Activated naive CD8-positive, alpha-beta T cell treated with anti-CD3 and anti-CD28 coated beads, Interleukin-2, amount 10 ng/mL, durations not matched to agents 7 days and 5 days (primary cell): ENCODE measurements at places on chromosomes 13 and 19. TPM values are rescaled to one million over a fixed set of nuclear protein-coding genes. Genes with fewer than 3 reads are reported as not detected.

Gene PLVAP
- not detected for total RNA-seq

Gene FFAR1
- not detected for total RNA-seq

Gene ZNF99
- total RNA-seq = not detected

GRCh38 chr13:99757756-99758459 lies 213.7 kb downstream of the ZIC5 start:
- no peaks in the 10 kb centered on the region for H3K27me3 ChIP-seq
- H3K4me1 ChIP-seq = peaks cover 1% of the 10 kb centered on the region

- H3K27me3 ChIP-seq = no peaks in the 10 kb centered on the region
- no peaks in the 10 kb centered on the region for H3K4me1 ChIP-seq
- no peak overlapping the region for H3K4me3 ChIP-seq
- DNase-seq = no peak
- no peak overlapping the region for H3K27ac ChIP-seq
- no peaks in the 10 kb centered on the region for H3K36me3 ChIP-seq
These were observed 1306.9 kb downstream of the UQCRFS1 start for GRCh38 chr19:27906081-27906480.

GRCh38 chr13:51221674-51222036 lies 543 bp upstream of the FAM124A start:
- no peak overlapping the region for H3K27ac ChIP-seq
- no peak for DNase-seq
- no peaks in the 10 kb centered on the region for H3K4me1 ChIP-seq
- H3K36me3 ChIP-seq = no peaks in the 10 kb centered on the region

Gene ANO8
- 19.5 TPM for total RNA-seq

DNA sequence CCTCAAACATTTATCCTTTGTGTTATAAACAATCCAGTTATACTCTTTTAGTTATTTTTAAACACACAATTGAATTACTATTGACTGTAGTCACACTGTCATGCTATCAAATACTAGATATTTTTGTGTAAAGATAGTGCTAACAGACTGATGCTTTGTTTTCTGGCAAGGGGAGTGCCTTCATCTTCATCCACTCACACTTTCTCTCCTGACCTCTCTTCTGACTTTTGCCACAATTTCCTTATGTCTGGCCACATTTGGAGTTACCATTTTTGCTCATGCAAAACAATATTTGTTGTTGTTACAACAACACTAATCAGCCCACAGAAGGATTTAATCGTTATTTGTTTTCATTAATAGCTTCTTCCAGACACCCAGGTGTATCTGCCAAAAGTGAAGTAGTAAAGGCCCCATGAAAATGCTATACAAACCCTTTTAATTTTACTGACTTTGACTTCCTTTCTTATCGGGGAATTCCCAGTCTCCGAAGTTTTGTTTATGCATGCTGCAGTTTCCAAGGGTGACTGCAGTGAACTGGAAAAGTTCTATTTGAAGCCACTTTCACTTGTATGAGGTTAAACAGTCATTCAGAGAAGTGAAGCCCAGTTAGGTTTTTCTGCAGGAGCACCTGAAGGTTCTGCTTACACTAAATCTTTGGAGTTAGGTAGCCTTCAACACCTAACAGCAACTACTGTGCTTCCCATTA lies 66.1 kb upstream of the FRY start:
- no peak for DNase-seq
- H3K4me1 ChIP-seq = no peaks in the 10 kb centered on the region
- H3K27me3 ChIP-seq = peaks cover 3% of the 10 kb centered on the region
- no peak overlapping the region for H3K4me3 ChIP-seq
- no peak overlapping the region for H3K27ac ChIP-seq

Gene TBXA2R
- 2.1 TPM for total RNA-seq

Gene CDX2
- not detected for total RNA-seq

Gene EID2B
- 6.3 TPM for total RNA-seq

Gene KCNK6
- 13.3 TPM for total RNA-seq

DNA sequence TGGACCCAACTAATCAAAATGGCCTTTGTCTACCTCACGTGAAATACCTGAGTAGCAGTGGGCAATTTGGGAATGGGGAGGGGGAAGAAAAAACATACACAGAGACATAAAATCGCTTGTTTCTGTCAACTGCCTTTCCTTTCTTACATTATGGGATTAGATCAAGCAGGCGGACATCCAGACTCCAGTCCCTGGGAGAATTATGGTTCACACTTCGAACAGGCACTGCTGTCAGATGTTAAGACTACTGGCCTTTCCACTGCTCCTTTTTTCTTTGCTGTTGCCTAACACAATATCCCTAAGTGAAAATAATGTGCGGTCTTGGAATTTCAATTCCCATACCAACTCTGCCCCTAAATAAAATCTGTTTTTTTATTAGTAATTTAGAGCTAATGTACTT lies 1719.7 kb upstream of the SLC10A2 start:
- no peak overlapping the region for H3K27ac ChIP-seq
- no peak overlapping the region for H3K4me3 ChIP-seq
- H3K27me3 ChIP-seq = no peaks in the 10 kb centered on the region
- no peaks in the 10 kb centered on the region for H3K4me1 ChIP-seq

GRCh38 chr13:102117175-102117831 lies 284.5 kb downstream of the FGF14 start:
- no peaks in the 10 kb centered on the region for H3K36me3 ChIP-seq
- no peak overlapping the region for H3K4me3 ChIP-seq

DNA sequence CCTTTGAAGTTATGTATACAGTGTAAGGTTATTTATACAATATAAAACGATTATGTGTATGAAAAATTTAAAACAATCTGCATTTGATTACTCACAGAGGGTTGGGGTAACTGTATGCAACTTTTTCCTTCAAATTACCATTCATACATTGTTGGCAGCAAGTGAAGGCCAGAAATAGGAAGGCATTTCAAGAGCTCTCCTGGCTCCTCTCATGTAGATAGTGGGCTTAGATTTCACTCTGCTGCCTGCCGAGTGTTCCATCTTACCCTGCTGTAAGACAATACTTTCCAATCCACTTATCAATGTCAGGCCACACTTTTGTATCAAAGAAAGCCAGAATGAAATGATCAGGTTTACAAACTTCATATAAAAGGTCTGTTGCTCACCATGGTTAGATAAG lies 245.2 kb downstream of the DNAJC15 start:
- no peak overlapping the region for H3K4me3 ChIP-seq
- H3K36me3 ChIP-seq = no peaks in the 10 kb centered on the region
- no peaks in the 10 kb centered on the region for H3K4me1 ChIP-seq
- H3K27me3 ChIP-seq = peaks cover 11% of the 10 kb centered on the region

DNA sequence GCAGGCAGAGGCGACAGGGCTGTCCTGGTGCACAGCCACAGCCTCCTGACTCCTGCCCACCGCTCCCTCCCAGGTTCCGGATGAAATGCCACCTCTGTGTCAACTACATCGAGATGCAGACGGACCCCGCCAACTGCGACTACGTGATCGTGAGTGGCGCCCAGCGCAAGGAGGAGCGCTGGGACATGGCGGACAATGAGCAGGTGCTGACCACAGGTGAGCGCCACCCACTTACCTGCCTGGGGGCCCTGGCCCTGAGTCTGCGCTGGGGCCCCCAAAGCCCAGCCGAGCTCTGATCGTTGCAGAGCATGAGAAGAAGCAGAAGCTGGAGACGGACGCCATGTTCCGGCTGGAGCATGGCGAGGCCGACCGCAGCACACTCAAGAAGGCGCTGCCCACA lies 5.5 kb upstream of the MRI1 start:
- H3K27ac ChIP-seq = no peak overlapping the region
- peaks cover 21% of the 10 kb centered on the region for H3K36me3 ChIP-seq
- H3K27me3 ChIP-seq = no peaks in the 10 kb centered on the region
